Fibroblast of pulmonary artery (primary cell): ENCODE measurements at places on chromosomes 2 and 18.
A peak's percentile ranks its signal among the peaks of the same experiment; 100 is the strongest.

- peak; percentile 71 for DNase-seq
Measured at GRCh38 chr2:145380436-145381017, 860.6 kb upstream of the ZEB2 start.

GRCh38 chr2:120596990-120597594 lies 138.6 kb upstream of the GLI2 start:
- peak; percentile 98 for DNase-seq

DNA sequence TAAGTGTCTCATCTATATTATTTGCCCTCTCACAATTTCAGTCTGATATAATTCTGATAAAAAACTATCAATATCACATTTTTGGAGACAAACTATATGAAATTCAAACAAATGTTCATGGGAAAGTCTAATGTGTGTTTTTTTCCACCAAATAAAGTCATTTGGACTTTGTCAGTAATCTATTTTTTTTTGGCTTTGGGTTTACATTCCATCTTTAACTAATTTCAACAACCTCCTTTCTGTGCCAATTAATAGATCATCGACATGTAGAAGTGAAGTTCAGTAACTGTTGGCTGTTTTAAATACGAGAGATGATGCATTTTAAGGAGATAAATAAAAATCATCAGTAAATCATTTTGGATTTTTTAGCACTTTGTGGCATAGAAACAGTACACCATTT lies 1623.0 kb upstream of the ACVR2A start:
- no peak for DNase-seq

GRCh38 chr2:127508631-127509034 lies 17.7 kb downstream of the IWS1 start:
- peak; percentile 97 for DNase-seq

DNA sequence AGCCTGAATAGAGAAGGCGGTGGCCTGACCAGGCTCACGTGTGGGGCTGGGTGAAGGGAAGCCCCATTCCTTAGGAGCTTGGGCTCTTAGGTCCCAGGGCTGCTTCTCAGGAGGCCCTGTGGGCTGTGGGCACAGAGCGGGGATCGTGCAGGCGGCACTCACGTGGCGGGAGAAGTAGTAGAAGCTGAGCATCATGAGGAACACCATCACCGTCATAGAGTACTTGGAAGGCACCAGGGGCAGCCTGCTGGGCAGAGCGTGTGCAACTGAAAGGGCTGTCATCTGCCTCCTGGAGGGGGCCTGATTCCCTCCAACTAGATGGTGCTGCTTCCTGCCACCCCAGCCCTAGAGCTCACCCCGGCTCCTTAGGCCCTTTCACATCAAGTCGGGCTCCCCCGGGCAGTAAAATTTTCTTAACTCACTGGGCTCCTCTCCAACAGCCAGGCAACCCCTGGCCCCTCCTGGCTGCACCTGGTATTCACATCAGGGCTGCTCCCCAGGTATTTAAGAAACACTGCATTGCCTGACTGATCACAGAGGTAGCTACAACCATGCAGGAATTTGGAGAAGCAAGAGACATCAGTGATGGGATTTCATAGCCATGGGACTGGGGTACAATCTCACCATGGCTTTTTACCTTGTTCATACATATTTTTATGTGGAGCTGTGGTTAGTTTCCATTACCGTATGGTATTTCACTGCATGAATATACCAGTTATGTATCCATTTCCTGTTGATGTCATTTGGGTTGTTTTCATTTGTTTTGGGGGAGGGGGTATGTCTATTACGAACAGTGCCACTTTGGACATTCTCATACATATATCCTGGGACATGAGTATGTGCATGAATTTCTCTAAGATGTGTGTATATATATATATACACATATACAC lies 32.9 kb downstream of the CENPO start:
- peak; percentile 48 for DNase-seq

- DNase-seq: peak; percentile 34
Measured at GRCh38 chr2:10447300-10447894, 730 bp downstream of the ODC1 start.

DNA sequence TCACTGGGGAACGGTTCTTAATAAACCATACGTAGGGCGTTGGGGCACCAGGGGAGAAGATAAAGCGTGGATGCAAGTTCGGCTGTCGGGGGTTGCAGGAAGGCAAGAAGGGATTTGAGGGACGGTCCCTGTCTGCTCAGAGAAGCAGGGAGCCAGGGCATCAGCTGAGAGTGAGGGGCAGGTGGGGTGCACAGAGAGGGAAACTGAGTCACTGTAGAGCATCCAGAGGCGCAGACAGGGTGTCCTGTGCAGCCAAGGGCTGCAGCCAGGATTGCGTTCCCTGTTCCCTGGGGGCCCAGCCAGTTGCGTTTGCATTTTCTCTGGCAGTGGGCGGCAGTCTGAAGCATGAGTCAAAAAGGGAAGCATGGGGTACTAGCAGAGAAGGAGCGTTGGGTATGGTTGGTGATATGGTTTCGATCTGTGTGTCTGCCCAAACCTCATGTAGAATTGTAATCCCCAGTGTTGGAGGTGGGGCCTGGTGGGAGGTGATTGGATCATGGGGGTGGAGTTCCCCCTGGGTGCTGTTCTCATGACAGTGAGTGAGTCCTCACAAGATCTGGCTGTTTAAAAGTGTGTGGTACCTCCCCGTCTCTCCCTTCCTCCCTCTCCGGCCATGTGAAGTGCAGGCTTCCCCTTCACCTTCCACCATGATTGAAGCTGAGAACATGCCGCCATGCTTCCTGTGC lies 202.9 kb downstream of the NDUFA10 start:
- DNase-seq: no peak
